ENCODE measurements at places on chromosomes 12 and 14.

DNA sequence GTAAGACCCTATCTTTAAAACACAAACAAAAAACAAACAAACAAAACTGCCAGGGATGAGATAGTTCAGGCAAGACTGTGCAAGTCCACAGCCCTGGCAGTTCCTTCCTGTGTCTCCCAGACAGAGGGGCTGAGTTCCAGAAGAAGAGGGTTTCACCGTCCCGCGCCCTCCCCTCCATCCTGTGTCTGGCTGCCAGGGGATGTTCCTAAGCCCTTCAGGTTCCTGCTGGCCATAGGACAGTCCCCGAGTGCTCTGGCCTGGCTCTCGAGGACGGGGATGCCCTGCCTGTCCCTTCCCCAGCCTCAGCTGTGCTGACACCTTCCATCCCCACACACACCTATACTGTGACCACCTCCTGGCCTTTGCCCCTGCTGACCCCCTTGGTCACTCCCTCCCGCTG lies 40.6 kb upstream of the EIF5 start:
- no peak for DNase-seq

- no peak for DNase-seq
Observed at GRCh38 chr14:78967111-78967809, 797.1 kb downstream of the NRXN3 start.

- DNase-seq = no peak
Observed at GRCh38 chr12:49255857-49256637, 8.8 kb upstream of the TUBA1C start.

- DNase-seq = no peak
Observed at GRCh38 chr12:70756118-70756517, 118.9 kb upstream of the PTPRB start.

GRCh38 chr14:27938392-27938791 lies 828.2 kb upstream of the FOXG1 start:
- no peak for DNase-seq

DNA sequence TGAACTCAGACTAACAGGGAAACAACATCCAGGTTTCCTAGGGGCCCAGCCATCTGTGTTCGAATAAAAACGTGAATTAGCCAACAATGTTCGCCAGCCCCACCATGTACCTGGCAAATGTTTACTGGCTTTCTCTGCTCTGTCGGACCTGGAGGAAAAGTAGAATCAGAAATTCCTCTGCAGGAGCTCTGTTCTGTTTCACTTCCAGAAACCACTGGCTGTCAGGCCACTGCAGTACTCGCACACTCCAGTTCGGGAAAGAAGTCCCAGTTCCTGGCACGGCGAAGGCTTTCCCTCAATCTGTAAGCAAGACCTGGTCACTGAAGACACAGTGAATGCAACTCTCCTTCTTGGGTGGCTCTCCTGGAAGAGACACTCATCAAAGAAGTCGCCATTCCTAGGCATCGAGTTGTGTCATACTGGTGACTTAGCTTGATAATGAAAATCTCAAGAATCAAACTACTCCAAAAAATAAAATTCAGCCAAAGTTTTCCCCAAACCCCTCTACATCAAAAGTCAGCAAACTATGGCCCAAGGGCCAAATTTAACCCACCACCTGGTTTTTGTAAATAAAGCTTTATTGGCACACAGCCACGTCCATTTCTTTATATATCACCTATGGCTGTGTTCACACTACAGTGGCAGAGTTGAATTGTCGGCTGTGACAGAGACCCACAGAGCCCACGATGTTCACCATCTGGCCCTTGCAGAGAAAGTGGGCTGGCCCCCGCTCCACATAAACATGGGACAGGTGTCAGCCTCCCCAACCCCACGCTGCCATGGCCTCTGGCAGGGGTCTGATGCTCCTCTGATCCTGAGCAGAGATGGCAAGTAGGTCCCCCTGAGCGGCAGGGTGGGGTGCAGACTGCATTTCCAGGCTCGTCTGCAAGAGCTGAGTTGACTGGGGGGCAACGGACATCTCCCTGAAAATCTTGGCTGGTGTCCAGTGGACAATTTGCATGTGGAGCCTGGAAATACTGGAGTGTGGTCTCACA lies 189.2 kb upstream of the DIO3 start:
- DNase-seq = no peak

GRCh38 chr14:73741386-73741875 lies 27.2 kb upstream of the PNMA1 start:
- peak; percentile 63 for DNase-seq

DNA sequence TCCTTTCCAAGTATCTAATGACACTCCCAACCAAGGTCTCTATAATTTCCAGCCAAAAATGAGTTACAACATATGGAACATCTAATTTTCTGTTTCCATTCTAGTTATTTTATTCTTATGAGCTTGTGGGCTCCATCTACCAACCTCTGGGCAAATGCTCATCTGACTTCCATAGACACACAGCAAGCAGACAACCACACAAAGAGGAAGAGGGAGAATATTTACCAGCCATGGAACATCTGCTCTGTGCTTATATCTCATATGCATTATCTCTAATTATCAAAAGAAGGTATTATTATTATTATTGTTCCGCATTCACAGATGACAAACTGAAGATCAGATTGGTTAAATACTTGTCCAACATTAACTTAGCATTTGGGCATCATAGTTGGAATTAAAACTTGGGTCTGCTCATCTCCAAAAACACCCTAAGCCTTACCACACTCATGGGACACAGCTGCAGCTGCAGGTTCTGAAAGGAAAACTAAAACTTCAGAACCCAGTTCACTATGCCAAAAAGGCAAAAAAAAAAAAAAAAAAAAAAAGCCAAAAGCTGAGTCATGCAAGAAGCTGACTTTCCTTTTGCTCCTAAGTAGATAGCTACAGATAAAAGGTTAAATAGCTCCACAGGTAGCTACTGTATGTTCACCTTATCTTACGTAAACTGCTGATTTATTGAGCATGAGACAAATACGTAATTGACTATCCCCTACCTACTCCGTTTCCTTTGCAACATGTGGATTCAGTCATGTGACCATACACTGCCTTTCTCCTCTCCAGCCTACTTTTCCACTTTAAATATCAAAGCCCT lies 23.6 kb upstream of the TCL1B start:
- DNase-seq = no peak

DNA sequence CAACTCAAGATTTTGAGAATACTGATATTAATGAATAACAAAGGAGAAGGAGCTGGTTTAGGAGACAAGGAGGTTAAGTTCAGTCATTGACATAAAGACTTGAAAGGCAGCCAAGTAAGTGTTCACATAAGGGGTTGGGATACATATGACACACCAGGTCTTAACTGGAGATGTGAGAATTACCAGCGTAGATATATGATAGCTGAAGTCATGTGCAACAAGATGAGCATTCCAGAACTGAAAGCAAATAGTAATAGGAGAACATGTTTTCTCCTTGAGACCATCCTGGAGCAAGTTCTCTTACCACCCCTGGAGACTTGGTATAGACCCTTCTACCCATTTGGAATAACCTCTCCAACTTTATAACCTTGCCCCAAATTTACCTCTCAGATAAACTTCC lies 43.3 kb upstream of the NPFF start:
- no peak for DNase-seq

DNA sequence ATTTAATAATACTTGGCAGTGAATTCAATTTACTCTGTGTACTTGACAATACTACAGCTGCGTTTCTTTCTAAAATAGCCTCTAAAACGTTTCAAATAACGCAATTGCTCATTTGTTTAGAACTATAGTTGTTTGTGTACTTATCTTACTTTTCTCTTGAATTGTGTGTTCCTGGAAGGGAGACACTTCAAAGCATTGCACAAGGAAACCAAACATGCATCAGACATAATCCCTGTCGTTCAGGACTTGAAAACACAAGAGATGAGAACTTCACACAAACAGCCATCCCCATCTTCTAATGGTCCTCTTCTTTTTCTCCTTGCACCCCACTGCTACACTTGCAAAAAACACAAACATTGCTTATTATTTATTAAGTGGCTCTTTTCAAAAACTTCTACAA lies 38.5 kb downstream of the PTGER2 start:
- DNase-seq = no peak

- peak; percentile 85 for DNase-seq
Observed at GRCh38 chr14:74860899-74861733, 14.8 kb downstream of the PROX2 start.

- no peak for DNase-seq
Observed at GRCh38 chr12:19988459-19988873, 379.9 kb upstream of the PDE3A start.

- no peak for DNase-seq
Observed at GRCh38 chr12:64672925-64673409, 62.7 kb downstream of the RASSF3 start.

- no peak for DNase-seq
Observed at GRCh38 chr12:34186492-34186891, 164.2 kb downstream of the ALG10 start.

DNA sequence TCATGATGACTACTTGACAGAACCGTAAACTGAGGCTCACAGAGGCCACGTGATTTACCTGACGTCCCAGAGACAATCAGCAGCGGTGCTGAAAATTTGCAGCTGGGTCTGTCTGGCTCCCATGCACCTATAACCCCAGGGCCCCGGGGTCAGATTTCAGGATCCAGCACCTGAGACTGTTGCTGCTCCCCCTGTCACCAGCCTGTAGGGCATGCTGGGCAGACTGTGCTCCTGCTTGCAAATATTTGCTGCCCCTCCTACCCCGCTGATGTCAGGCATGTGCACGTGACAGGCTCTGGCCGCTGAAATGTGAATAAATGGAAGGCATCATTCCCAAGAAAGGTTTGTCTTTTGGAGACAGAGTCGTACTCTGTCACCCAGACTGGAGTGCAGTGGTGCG lies 6.0 kb downstream of the MMAB start:
- no peak for DNase-seq

- DNase-seq = no peak
Observed at GRCh38 chr14:69827560-69827959, 30.5 kb upstream of the SLC10A1 start.

- DNase-seq = no peak
Observed at GRCh38 chr14:74834692-74835392, 41.1 kb downstream of the PROX2 start.

GRCh38 chr12:87227162-87227561 lies 802.0 kb downstream of the C12orf50 start:
- DNase-seq = no peak

- no peak for DNase-seq
Observed at GRCh38 chr12:27013611-27014084, 536 bp downstream of the TM7SF3 start.

DNA sequence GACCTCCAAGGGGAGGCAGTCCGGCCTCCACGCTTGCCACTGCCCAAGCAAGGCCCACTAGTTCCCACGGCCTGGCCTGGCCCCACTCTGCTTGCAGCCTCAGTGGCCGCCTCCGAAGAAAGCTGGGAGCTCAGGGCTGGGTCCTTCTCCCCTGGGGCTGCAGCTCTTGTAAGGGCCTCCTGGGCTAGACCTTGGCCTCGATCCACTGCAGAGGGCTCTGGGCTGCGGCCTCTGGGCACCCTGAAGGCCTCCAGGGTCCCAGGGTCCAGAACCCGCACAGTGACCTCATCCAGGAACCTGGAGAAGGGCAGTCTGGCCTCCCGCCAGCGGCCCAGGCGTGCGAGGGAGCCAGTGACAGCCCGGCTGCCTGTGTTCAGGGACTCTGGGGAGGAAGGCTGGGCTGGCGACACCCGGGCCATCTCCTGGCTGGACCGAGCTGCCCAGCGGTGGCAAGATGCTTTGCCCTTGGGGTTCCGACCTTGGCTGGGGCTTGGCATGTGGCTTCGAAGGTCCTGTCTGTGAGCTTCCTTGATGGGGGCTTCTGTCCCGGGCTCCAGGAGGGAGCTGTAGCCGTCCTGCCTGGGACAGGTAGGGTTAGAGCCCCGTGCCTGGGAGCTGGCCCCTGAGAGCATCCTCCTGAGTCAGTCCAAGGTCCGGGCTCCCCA lies 9.8 kb downstream of the BEGAIN start:
- DNase-seq = no peak

DNA sequence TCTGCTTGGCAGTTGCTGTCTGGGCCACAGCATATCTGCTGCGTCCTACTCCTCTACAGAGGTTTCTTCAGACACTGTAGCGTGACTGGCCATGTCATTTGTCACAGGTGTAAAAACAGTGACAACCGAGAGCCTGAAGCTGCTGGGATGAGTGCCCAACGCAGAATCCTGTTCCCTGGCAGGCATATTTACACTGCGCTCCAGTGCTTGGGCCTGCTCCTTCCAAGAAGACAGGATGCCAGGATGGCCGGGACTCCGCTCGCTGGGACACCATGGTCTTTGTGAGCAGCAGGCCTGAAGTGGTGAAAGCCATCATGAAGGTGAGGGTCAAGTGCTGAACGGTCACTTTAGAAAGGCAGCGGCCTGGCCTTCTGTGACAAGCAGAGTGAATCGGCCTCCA lies 171.4 kb downstream of the EMP1 start:
- no peak for DNase-seq

- DNase-seq = no peak
Observed at GRCh38 chr12:91654087-91654486, 471.5 kb upstream of the DCN start.

GRCh38 chr12:97542666-97543280 lies 80.2 kb downstream of the RMST start:
- no peak for DNase-seq

DNA sequence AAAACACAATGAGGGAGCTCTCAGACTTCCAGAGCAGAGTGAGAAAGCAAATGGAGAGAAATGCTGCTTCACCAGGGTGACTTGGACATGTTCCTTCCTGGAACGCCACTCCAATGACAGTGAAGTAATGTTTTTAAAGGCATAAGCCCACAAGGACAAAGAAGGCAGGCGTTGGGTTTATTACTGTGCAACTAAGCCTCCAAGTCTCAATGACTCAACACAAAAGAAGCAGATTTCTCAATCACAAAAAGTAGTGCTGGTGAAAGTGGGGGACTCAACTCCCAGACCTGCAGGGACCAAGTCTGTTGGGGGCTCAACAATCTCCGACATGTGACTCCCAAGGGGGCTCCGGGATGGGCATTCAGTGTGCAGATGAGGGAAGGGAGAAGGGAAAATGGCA lies 505.2 kb downstream of the BCL11B start:
- DNase-seq = no peak

DNA sequence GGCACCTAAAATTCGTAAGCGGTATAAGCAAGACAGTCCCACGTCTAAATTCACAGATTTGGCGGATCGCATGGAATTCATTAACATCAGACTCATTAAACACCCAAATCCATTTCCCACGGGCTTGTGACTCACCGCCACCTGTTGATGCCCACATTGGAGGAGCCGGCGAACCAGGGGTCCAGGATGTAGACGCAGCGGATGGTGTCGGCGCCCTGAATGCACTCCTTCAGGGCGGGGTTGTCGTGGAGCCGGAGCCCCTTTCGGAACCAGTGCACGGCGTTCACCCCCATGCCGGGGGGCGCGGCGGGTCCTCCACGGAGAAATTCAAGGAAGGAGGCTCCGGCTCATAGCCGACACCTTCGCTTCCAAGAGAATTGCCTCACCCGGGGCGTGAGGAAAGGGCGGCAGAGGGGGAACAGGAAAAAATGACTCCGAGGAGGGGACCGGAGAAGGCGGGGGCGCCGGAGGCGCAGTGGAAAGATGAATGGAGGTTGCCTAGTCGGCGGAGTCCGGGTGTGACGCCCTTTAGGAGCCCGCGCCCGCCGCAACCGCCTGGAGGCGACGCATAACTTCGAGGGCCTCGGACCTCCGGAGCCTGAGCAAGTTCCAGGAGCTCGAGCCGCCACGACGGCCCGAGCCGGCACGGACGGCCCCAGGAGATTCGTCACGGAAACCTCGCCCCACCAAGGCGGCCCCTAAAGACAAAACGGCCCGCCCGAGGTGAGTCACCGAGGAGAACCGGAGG lies 506 bp downstream of the CRY1 start:
- peak; percentile 77 for DNase-seq
